ENCODE measurements at places on chromosomes 3 and 15. TPM values are rescaled to one million over a fixed set of nuclear protein-coding genes. Genes with fewer than 3 reads are reported as not detected.
A peak's percentile ranks its signal among the peaks of the same experiment; 100 is the strongest.

Gene SERINC4
- not detected for total RNA-seq

Gene GOLGA6L9
- total RNA-seq: 4.7 TPM

Gene PLD1
- total RNA-seq: 23.1 TPM

Gene ZIC1
- 0.99 TPM for total RNA-seq

Gene ITGA11
- 154 TPM for total RNA-seq

Gene TERC
- total RNA-seq: not detected

Gene ADGRG7
- total RNA-seq: 0.51 TPM

Gene NTRK3
- 79.2 TPM for total RNA-seq

Gene REC114
- not detected for total RNA-seq

Gene CYP8B1
- not detected for total RNA-seq

Gene ADAMTS17
- total RNA-seq: 1.8 TPM

DNA sequence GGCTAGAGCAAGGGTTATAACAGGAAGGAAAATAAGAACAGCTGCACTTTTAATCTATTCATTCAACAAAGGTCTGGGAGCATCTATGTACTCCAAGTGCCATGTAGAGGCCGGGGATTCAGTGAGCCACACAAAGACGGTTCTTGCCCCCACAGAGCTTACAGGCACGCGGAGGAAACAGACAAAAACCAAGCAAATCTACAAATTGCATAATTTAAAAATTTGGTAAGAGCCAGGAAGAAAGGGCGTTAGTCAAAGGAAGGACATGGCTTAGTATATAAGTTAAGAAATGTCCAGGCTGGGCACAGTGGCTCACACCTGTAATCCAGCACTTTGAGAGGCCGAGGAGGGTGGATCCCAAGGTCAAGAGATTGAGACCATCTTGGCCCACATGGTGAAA, 10.4 kb upstream of the GREM1 start:
- H3K27ac ChIP-seq: no peak overlapping the region
- H3K4me3 ChIP-seq: no peak overlapping the region
- no peaks in the 10 kb centered on the region for H3K36me3 ChIP-seq
- H3K4me1 ChIP-seq: no peaks in the 10 kb centered on the region

DNA sequence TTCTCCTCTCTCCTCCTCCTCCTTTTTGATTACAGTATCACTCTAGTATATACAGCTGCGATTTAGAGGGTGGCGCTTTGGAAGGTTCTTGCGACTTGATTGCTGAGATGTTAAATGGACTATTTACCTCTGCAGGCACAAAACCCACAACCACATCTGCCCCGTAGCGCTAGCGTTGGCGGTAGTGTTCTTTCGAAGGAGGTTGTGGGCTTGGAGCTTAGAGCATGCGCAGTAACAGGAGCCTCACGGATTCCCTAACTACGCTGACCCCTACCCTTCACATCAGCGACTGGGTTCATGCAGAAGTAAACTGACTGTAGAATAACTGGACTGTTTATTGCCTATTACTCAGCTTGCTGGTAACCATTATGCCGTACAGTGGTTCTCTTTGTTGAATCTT, 58.0 kb downstream of the CGGBP1 start:
- H3K4me1 ChIP-seq: no peaks in the 10 kb centered on the region
- peak overlapping the region; percentile 51 for H3K4me3 ChIP-seq
- no peak overlapping the region for H3K27ac ChIP-seq
- DNase-seq: no peak

DNA sequence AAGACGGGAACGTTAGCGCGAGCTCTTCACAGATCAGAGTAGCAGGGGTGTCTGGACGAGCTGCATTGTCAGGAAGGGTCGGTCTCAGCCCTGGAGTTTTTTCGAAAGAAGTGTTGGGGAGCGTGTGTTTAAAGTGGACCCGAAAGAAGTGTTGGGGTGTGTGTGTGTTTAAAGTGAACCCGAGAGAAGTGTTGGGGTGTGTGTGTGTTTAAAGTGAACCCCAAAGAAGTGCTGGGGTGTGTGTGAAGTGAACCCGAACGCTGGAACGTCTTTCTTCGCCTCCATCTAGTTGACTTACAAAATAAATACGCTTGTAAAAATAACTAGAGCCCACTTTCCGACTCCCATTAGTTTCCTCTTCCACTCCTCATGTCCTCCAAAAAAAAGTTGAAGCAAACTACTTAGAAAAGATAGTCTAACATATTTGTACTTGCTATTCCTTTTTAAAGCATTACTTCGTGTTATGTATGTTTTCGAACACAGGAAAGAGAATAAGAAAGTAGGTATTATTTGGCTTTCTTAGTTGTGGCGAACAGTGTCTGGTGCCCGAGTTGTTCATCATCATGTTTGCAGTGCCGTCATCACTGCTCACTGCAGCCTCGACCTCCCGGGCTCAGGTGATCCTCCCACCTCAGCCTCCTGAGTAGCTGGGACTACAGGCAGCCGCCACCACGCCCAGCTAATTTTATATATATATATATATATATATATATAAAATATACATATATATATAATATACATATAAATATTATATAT, 1.0 kb downstream of the LRCH3 start:
- H3K4me3 ChIP-seq: peak overlapping the region; percentile 87
- peak overlapping the region; percentile 29 for H3K27ac ChIP-seq
- no peak for DNase-seq
- no peaks in the 10 kb centered on the region for H3K27me3 ChIP-seq

DNA sequence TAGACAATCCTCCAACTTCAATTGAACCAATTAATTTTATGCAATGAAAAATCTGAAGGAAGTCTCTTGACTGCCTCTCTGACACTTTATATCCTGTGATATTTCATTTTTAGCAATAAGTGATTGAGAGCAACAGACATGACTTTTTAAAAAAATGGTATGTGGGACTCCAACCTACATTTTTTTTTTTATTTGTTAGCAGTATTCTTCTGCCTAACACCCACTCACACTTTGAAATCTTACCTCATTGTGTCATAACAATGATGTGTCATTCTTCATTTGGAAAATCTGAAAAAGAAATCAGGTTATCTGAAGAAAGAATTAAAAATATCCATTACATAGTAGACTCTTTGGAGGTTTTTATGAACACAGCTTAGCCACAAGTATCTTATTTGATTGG, 541.3 kb upstream of the KCNMB2 start:
- no peaks in the 10 kb centered on the region for H3K4me1 ChIP-seq
- H3K27ac ChIP-seq: no peak overlapping the region
- H3K27me3 ChIP-seq: no peaks in the 10 kb centered on the region
- no peaks in the 10 kb centered on the region for H3K36me3 ChIP-seq
- no peak for DNase-seq

- no peaks in the 10 kb centered on the region for H3K36me3 ChIP-seq
- H3K4me3 ChIP-seq: no peak overlapping the region
- DNase-seq: no peak
- no peak overlapping the region for H3K27ac ChIP-seq
These were observed 58.5 kb upstream of the LPP start for GRCh38 chr3:188095431-188095830.

- H3K36me3 ChIP-seq: no peaks in the 10 kb centered on the region
- H3K4me3 ChIP-seq: no peak overlapping the region
- H3K27me3 ChIP-seq: no peaks in the 10 kb centered on the region
- no peak for DNase-seq
These were observed 126.1 kb downstream of the LRRK1 start for GRCh38 chr15:101045236-101045646.

GRCh38 chr3:179391906-179392305, 44.4 kb downstream of the MFN1 start:
- no peak for DNase-seq
- no peak overlapping the region for H3K27ac ChIP-seq
- H3K4me1 ChIP-seq: no peaks in the 10 kb centered on the region
- no peak overlapping the region for H3K4me3 ChIP-seq
- no peaks in the 10 kb centered on the region for H3K27me3 ChIP-seq
- peaks cover 2% of the 10 kb centered on the region for H3K36me3 ChIP-seq

- DNase-seq: no peak
- H3K4me1 ChIP-seq: no peaks in the 10 kb centered on the region
- no peaks in the 10 kb centered on the region for H3K36me3 ChIP-seq
- H3K4me3 ChIP-seq: no peak overlapping the region
- H3K27me3 ChIP-seq: no peaks in the 10 kb centered on the region
These were observed 28.3 kb downstream of the CYP19A1 start for GRCh38 chr15:51310064-51310463.

GRCh38 chr3:40968666-40969065, 230.6 kb upstream of the CTNNB1 start:
- no peaks in the 10 kb centered on the region for H3K27me3 ChIP-seq
- H3K36me3 ChIP-seq: no peaks in the 10 kb centered on the region
- DNase-seq: no peak
- H3K4me1 ChIP-seq: no peaks in the 10 kb centered on the region
- H3K4me3 ChIP-seq: no peak overlapping the region
- H3K27ac ChIP-seq: no peak overlapping the region

GRCh38 chr3:147099076-147099475, 307.3 kb downstream of the ZIC4 start:
- no peaks in the 10 kb centered on the region for H3K4me1 ChIP-seq
- DNase-seq: no peak
- H3K27me3 ChIP-seq: no peaks in the 10 kb centered on the region
- no peaks in the 10 kb centered on the region for H3K36me3 ChIP-seq
- H3K27ac ChIP-seq: no peak overlapping the region

GRCh38 chr15:56886932-56887781, 31.3 kb upstream of the TCF12 start:
- peak overlapping the region; percentile 98 for H3K27ac ChIP-seq
- no peaks in the 10 kb centered on the region for H3K36me3 ChIP-seq
- H3K27me3 ChIP-seq: no peaks in the 10 kb centered on the region
- H3K4me1 ChIP-seq: no peaks in the 10 kb centered on the region
- H3K4me3 ChIP-seq: peak overlapping the region; percentile 38

GRCh38 chr15:39695793-39696192, 86.8 kb downstream of the FSIP1 start:
- no peaks in the 10 kb centered on the region for H3K36me3 ChIP-seq
- H3K4me1 ChIP-seq: no peaks in the 10 kb centered on the region
- DNase-seq: no peak
- no peak overlapping the region for H3K27ac ChIP-seq

DNA sequence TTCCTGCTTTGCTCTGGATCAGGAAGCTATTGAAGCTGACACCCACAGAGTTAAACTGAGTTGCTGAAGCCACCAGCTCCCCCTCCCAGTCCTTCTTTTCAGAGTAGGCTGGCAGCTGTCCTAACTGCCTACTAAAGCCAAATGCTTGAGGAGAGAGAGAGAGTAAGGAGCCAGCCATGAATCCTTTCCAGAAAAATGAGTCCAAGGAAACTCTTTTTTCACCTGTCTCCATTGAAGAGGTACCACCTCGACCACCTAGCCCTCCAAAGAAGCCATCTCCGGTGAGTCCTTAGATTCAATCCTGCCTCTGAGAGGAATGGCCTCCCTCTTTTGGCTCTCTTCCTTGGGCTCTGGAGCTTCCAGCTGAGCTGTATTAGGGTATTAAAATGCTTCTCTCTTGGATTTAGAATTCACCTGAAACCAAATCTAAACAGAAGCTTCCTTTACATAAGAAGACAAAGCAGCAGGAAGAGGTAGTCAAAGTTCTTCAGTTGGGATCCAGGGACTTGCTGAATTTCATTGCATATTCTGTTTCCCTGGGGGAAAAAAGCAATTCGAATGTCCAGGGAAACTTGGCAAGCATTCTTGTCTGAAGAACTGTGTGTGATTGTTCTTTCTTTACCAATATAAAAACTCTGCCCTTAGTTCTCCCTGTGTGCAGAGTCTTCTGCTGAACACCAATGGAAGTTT, at the start of gene SLC15A2:
SLC15A2 (plus strand) TSS at position 101 of the 690 bp plus-strand sequence; CDS start at position 177, 76 bp downstream.
- no peaks in the 10 kb centered on the region for H3K36me3 ChIP-seq
- H3K27ac ChIP-seq: no peak within 1 kb of the TSS
- no peak within 1 kb of the TSS for H3K4me3 ChIP-seq
- no peaks in the 10 kb centered on the region for H3K27me3 ChIP-seq
- H3K4me1 ChIP-seq: no peaks in the 10 kb centered on the region
